ENCODE measurements at places on chromosomes 5 and 9. TPM values are rescaled to one million over a fixed set of nuclear protein-coding genes. Genes with fewer than 3 reads are reported as not detected.
A peak's percentile ranks its signal among the peaks of the same experiment; 100 is the strongest.

GRCh38 chr5:61419106-61419505 lies 87.0 kb downstream of the ZSWIM6 start:
- peaks cover 47% of the 10 kb centered on the region for H3K4me1 ChIP-seq
- H3K4me3 ChIP-seq, result no peak overlapping the region
- H3K27ac ChIP-seq, result no peak overlapping the region
- no peak for DNase-seq

The JAKMIP2 gene
- 22.7 TPM for total RNA-seq

The BTNL8 gene
- not detected for total RNA-seq

GRCh38 chr9:86098824-86099700 lies at the start of gene GOLM1:
TSS of gene GOLM1 (minus strand) at chr9:86099558. CDS start at chr9:86079320, 20,238 bp downstream.
- no peak for DNase-seq
- H3K36me3 ChIP-seq, result no peaks in the 10 kb centered on the region
- no peaks in the 10 kb centered on the region for H3K27me3 ChIP-seq
- H3K27ac ChIP-seq, result peak within 1 kb of the TSS; percentile 70

- no peaks in the 10 kb centered on the region for H3K27me3 ChIP-seq
- no peaks in the 10 kb centered on the region for H3K4me1 ChIP-seq
- no peaks in the 10 kb centered on the region for H3K36me3 ChIP-seq
- no peak overlapping the region for H3K27ac ChIP-seq
Observed at GRCh38 chr5:101976933-101977332, 319.2 kb downstream of the SLCO4C1 start.

- peaks cover 16% of the 10 kb centered on the region for H3K4me1 ChIP-seq
- peak; percentile 52 for DNase-seq
- H3K4me3 ChIP-seq, result no peak overlapping the region
- H3K27me3 ChIP-seq, result no peaks in the 10 kb centered on the region
- no peaks in the 10 kb centered on the region for H3K36me3 ChIP-seq
Observed at GRCh38 chr9:111094433-111094924, 56.2 kb upstream of the LPAR1 start.

DNA sequence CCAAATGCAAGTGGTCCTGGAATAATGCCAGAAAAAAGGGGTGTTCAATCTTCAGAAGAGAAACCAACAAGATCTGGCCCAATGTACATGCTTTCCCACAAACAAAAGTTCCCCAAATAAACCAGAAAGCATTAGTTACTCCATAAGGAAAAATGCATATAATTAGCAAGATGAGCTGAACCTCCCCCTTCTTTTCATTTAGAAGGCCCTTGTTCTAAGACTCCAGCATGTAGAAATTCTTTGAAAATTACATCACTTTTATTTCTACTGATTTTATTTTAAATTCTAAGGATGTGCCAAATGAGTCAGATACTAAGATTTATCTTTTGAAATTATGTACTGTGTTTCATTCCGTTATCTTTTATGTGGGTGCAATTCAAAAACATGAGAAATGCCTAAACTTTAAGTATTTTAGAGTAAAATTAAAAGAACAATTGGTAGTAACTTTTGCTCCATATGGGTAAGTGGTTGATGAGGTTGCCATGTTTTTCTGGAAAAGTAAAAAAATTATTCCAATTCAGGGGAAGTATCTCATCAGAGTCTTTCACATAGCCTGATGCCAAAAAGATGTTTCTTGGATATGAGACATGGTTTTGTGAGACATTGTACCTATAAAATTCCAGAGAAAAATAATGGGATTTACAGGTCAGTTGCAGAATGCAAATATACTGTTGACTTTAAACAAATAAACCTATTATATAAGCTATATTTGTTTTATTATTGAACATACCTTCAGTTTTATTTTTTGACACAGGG lies 106.5 kb upstream of the CCDC112 start:
- H3K27ac ChIP-seq, result no peak overlapping the region
- no peak for DNase-seq
- H3K36me3 ChIP-seq, result no peaks in the 10 kb centered on the region
- H3K4me1 ChIP-seq, result peaks cover 6% of the 10 kb centered on the region
- H3K27me3 ChIP-seq, result no peaks in the 10 kb centered on the region

The SPINK4 gene
- total RNA-seq, result not detected

GRCh38 chr9:117121316-117121715 lies 293.5 kb downstream of the ASTN2 start:
- no peaks in the 10 kb centered on the region for H3K36me3 ChIP-seq
- no peaks in the 10 kb centered on the region for H3K4me1 ChIP-seq
- H3K4me3 ChIP-seq, result no peak overlapping the region
- H3K27ac ChIP-seq, result no peak overlapping the region
- no peaks in the 10 kb centered on the region for H3K27me3 ChIP-seq

DNA sequence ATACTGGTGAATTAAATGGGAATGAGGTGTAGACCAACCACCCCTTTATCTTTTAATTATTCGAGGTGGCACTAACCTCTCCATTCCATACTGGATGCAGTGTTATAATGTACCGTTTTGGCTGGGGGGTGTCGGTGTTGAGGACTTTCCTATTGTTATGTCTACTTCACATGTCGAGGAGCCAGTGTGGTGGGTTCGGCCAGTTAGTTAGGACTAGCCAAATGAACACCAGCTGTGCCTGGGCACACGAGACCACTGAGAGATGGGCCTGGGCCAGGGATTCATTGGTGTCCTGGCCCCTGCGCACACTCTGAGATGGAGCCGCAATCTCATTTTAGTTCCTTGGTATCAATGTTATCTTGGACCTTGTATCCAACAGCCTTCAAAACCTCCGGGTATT lies 186.2 kb downstream of the CACNA1B start:
- H3K4me3 ChIP-seq, result no peak overlapping the region
- no peak overlapping the region for H3K27ac ChIP-seq

DNA sequence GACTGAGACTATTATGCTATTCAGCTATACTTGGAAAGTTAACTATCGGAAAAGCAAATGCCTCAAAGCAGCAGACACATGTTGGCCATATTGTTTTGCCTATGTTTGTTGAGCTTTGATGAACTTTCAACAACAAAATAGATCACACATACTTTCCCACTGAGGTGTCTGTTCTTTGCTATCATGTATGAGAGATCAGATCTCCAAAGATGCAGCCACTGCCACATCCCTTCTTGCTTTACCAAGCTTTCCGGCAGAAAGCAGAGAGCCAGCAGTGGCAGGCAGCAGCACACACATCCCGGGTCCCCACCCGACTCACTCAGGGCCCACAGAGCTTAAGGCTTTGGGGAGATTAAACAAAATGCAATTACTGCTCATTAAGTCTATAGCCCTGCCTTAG lies 18.8 kb downstream of the ZBTB5 start:
- H3K4me1 ChIP-seq, result no peaks in the 10 kb centered on the region
- peaks cover 24% of the 10 kb centered on the region for H3K36me3 ChIP-seq
- H3K27ac ChIP-seq, result no peak overlapping the region
- no peak for DNase-seq
- H3K27me3 ChIP-seq, result no peaks in the 10 kb centered on the region

- DNase-seq, result no peak
- H3K36me3 ChIP-seq, result no peaks in the 10 kb centered on the region
- H3K4me3 ChIP-seq, result no peak overlapping the region
- no peaks in the 10 kb centered on the region for H3K4me1 ChIP-seq
- H3K27me3 ChIP-seq, result no peaks in the 10 kb centered on the region
Observed at GRCh38 chr5:35679357-35679756, 61.7 kb downstream of the SPEF2 start.

The PIP5K1B gene
- total RNA-seq, result 6.8 TPM

The RAPGEF1 gene
- total RNA-seq, result 32.0 TPM

GRCh38 chr9:133137451-133138231 lies 16.6 kb upstream of the RALGDS start:
- DNase-seq, result no peak
- no peak overlapping the region for H3K4me3 ChIP-seq
- peaks cover 75% of the 10 kb centered on the region for H3K4me1 ChIP-seq
- no peaks in the 10 kb centered on the region for H3K27me3 ChIP-seq
- no peaks in the 10 kb centered on the region for H3K36me3 ChIP-seq

GRCh38 chr5:37889612-37890317 lies 49.9 kb upstream of the GDNF start:
- H3K27ac ChIP-seq, result no peak overlapping the region
- H3K27me3 ChIP-seq, result no peaks in the 10 kb centered on the region
- no peak for DNase-seq
- no peaks in the 10 kb centered on the region for H3K4me1 ChIP-seq
- H3K36me3 ChIP-seq, result no peaks in the 10 kb centered on the region

- no peak for DNase-seq
- no peaks in the 10 kb centered on the region for H3K27me3 ChIP-seq
- H3K27ac ChIP-seq, result no peak overlapping the region
- no peak overlapping the region for H3K4me3 ChIP-seq
- H3K4me1 ChIP-seq, result no peaks in the 10 kb centered on the region
Observed at GRCh38 chr9:105921057-105921726, 226.9 kb downstream of the TMEM38B start.

The GPR21 gene
- total RNA-seq, result 4.4 TPM

The AK1 gene
- total RNA-seq, result 29.9 TPM

DNA sequence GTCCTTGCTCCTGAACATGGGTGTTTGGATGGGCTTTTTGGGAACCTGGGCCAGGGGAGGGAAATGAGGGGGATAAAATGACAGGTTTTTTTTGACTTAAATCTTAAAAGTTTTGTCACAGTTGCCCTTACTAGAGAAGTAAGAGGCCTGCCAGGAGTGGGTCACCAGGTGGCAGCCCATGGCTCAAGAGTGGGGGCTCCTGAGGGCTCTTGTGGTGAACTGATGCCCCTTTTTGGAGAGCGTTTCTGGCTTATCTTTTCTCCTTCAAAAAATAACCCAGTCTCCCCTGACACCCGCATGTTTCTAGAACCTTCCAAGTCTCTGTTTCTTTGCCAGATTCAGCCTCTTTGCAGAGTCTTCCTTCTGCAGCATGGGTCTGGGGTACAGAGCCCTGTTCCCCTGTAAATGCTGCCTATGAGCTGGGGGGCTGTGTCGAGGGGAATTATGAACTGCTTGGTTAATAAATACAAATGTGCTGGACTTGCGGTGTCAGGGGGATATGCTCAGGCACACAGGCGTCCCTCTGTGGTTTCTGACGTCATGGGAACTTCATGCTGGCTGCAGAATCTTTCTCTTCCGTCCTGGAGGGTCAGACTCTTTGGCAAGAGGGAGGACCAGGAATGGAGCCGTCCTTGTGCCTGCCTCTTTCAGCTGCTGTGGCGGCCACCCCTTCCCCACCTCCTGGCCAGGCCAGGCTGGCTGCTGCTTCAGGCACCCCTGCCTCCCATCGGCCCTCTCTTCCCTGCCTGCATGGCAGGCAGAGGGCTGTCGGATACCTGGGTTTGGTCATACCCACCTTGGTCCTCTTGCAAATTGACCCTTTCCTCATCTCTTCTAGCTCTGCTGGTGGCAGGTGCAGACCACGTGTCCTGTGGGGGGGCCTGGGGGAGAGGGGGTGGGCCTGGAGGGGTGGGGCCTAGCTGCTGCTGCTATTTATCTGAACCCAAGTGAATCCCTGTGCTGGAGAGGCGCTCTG lies 30.1 kb downstream of the PTPA start:
- peak overlapping the region; percentile 100 for H3K27ac ChIP-seq
- H3K4me1 ChIP-seq, result peaks cover 98% of the 10 kb centered on the region
- H3K4me3 ChIP-seq, result peak overlapping the region; percentile 21
- H3K36me3 ChIP-seq, result peaks cover 14% of the 10 kb centered on the region
- no peaks in the 10 kb centered on the region for H3K27me3 ChIP-seq
- peak; percentile 54 for DNase-seq

GRCh38 chr9:98248737-98249474 lies 6.5 kb downstream of the TBC1D2 start:
- peak overlapping the region; percentile 76 for H3K27ac ChIP-seq
- peaks cover 47% of the 10 kb centered on the region for H3K36me3 ChIP-seq
- no peaks in the 10 kb centered on the region for H3K27me3 ChIP-seq
- H3K4me3 ChIP-seq, result no peak overlapping the region
- peaks cover 53% of the 10 kb centered on the region for H3K4me1 ChIP-seq

The RORB gene
- 3.5 TPM for total RNA-seq

DNA sequence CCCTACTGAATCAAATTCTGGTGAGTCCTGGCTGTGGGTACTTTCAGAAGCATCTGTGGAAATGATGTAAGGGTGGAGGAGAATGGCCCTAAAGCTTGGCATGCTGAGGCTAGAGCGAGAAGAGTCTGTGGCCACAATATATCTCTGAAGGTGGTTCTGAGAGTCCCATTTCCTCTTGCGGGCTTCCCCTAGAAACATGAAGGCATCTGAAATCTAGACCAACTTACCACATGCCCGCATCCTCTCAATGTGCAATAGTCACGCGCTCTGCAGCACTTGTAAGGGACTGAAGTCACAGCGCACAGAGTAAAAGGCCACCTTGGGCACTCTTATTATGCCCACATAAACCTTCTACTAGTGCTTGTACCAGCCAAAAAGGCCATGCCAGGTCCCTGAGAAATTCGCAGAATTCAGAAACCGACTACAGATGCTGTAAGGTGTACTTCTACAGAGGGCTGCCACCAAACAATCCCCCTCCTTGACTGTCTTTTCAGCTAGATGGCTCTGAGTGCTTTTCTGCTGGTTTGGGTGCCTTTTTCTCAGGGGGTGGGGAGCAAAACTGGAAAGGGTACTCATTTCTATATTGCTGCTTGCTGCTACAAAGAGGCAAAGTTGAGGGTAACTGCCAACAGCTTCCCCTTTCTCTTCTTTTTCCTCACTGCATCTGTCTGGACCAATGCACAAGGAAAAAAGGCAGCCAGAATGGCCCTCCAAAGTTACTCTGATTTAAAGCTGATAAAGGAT lies 107.3 kb downstream of the ZDHHC21 start:
- no peaks in the 10 kb centered on the region for H3K27me3 ChIP-seq
- DNase-seq, result no peak
- no peak overlapping the region for H3K27ac ChIP-seq
- no peak overlapping the region for H3K4me3 ChIP-seq
- no peaks in the 10 kb centered on the region for H3K4me1 ChIP-seq
- H3K36me3 ChIP-seq, result no peaks in the 10 kb centered on the region

DNA sequence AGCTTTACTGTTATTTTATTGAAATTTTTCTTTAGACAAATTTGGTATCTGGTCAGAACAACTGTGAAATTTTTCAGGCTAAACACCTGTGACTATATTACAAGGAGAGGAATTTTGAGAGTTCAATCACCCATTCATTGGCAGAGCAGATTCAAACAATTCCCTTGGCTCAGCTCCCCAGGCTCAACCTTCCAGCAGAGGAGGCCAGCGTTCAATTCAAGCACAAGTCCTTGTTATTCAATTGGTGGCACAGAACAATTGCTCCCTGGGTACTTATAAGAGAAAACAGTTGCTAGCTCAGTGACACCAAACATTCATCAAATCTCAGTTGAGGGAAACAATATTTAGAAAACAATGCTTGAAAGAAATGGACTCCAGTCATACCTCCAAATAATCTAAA lies 83.3 kb downstream of the SUSD1 start:
- no peak for DNase-seq
- H3K27ac ChIP-seq, result no peak overlapping the region
- H3K4me3 ChIP-seq, result no peak overlapping the region
- H3K36me3 ChIP-seq, result no peaks in the 10 kb centered on the region

DNA sequence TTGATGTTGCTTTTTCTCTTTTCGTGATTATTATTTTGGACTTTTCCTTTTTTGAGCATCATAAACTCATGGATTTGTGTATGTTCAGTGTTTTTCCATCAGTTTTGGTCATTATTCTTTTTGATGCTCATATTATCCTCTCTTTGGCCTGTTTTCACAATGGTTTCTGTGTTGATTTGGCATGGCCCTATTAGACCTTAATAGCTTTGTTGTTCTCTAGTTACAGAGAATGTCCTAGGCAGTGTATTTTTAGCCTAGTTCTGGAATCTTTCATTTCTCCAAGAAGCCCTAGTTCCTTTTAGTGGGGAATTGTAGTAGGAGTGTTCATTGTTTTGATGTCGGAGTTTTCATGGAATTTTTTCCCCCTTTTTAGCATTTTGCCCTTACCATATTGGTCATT lies 41.3 kb upstream of the ROPN1L start:
- DNase-seq, result no peak
- H3K27ac ChIP-seq, result peak overlapping the region; percentile 18
- H3K36me3 ChIP-seq, result no peaks in the 10 kb centered on the region
- H3K4me1 ChIP-seq, result peaks cover 31% of the 10 kb centered on the region
- H3K4me3 ChIP-seq, result no peak overlapping the region
